Hindlimb muscle (tissue), 1 donor: ENCODE measurements at places on chromosomes 7 and 10. TPM values are rescaled to one million over a fixed set of nuclear protein-coding genes. Genes with fewer than 3 reads are reported as not detected.
A peak's percentile ranks its signal among the peaks of the same experiment; 100 is the strongest.

Gene HERC4
- 31.9 TPM for polyA plus RNA-seq

Gene CFAP58
- 0.28 TPM for polyA plus RNA-seq

Gene PRKAR2B
- polyA plus RNA-seq, result 6.4 TPM

Gene HOXA1
- 0.50 TPM for polyA plus RNA-seq

Gene NEUROD6
- not detected for polyA plus RNA-seq

Gene SDK1
- 3.6 TPM for polyA plus RNA-seq

Gene IMMP2L
- 18.4 TPM for polyA plus RNA-seq

DNA sequence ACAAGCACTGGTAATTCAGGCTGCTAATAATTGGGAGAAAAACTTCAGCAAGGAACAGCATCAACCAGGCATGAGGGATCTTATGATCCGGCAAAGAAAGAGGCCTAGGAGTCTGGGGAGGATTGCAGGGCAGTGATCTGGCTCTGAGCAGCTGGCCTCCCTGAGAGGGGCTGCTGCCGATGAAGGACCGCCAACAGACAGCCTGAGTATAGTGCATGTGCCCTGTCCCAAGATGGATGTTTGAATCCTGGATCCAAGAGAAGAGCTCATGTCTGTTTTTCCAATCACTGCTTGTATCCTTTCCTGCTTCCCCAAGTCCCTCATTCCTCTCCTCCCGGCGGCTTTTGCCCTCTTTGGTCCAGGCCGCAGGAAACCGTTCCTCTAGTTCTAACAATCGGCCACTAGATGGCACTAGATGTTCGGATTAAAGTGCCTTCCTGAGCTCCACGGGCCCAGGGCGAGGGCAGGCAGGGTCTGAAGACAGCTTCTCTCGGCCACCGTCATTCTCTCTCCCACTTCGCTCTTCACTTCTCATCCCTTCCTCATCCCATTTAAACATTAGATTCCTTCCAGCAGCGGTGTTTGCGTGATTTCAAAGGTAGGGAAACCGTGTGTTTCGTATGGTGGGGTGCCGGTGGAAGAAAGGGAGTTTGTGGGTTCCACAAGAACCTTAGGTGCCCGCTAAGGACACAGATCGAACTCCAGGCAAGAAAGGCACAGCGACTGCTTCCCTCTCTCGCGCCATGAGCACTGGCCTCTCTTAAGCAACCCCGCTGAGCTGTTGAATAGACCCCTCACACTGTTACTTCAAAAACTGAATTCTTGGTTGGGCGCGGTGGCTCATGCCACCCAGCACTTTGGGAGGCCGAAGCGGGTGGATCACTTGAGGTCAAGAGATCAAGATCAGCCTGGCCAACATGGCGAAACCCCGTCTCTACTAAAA is 82.4 kb downstream of the ADCYAP1R1 start:
- peak; percentile 76 for DNase-seq

DNA sequence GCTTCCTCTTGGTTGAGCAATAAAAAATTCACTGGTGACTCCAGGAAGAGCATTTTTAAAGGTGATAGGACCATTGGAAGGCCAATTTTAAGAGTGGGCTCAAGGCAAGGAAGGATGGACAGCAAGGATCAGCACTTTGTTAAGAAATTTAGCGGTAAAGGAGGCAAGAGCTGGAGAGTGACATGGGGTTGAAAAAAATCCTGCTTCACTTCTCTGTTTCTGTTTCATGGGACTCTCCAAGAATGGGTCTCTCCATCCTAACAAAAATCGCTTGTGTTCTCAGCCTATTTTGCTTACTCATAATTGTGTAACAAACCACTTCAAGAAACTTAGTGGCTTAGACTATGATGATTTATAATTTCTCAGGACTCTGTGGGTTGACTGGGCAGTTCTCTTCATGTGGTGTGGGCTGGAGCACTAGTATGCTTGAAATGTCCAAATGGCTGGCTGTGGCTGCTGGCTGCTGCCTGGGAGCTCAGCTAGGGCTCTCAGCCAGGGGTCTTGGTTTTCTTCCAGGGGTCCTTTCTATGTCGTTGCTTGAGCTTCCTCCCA is 59.8 kb upstream of the ZNRF2 start:
- no peak for DNase-seq

DNA sequence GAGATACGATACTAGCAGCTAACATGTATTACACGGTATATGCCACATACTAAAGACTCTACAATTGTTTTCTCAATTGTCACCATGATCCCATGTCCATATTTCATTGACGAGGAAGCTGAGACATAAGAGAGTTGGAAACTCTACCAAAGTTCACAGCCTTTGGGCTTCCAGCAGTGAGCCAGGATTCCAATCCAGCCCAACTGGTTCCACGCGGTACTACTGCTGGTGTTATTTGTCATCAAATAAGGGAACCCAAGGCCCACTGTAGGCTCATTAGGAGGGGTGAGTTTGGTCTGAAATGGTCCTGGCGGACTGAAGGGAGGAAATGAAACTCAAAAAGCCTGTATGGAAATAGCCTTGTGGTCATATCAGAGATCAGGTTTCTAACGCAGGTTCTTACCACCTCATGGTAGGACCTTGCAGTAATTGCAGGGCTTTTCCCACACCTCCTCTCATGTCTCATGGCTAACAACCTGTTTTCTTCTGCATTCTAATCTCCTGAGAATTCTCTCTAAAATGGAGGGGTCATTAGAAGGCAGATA is 814.6 kb downstream of the LRMDA start:
- DNase-seq, result no peak

GRCh38 chr10:8075282-8076260 is 21.1 kb downstream of the GATA3 start:
- no peak for DNase-seq

DNA sequence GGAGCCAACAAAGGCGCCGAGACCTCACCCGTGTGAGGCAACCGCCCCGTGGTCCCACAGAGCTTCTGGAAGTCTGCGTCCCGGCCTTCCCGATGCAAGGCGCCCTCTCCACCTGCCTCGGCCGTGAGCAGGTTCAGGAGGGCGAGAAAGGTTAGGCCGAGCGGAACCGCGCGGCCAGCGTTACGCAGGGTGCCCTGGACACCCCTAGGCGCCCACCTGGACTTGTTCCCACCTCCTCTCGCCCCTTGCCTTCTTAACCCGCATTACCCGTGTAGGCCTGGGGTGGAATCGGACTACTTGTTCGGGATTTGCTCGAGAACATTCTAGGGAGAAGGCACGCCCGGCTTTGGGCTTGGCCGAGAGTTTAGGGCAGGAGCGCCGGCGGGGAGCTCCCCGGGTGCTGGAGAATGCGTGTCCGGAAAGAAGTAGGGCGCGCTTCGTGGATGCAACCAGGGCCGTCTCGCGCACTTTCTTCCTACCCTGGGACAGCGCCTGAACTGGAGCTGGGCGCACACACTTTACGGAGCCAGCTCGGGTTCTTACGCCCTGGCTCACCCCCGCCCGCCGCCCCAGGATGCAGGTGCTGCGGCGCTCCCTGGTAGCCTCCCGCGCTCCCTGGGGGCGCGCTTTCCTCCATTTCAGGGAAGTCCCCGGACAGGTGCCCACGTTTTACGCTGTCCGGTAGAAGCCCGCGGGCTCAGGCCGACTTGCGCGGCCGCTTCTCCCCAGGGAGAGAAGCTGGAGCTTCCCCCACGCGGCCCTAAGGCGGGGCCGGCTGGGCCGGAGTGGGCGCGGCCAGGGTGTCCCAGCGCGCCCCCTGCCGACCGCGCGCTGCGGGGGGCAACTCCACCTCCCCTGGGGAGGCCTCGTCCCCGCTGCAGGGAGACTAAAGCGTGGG is 74.5 kb downstream of the INSIG1 start:
- DNase-seq, result no peak

DNA sequence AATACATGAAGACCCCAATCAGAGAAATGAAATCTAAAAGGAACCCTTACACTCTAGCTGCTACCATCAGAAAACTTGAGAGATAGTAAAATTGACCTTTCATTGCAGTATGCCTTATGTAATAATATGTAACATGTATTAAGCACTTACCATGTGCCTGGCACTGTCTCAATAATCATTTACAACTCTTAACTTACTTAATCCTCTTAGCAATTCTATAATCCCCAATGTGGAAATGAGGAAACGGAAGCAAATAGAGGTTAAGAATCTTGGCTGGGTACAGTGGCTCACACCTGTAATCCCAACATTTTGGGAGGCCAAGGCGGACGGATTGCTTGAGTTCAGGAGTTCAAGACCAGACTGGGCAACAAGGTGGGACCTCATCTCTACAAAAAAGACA is 29.8 kb upstream of the FHIP2A start:
- DNase-seq, result no peak

DNA sequence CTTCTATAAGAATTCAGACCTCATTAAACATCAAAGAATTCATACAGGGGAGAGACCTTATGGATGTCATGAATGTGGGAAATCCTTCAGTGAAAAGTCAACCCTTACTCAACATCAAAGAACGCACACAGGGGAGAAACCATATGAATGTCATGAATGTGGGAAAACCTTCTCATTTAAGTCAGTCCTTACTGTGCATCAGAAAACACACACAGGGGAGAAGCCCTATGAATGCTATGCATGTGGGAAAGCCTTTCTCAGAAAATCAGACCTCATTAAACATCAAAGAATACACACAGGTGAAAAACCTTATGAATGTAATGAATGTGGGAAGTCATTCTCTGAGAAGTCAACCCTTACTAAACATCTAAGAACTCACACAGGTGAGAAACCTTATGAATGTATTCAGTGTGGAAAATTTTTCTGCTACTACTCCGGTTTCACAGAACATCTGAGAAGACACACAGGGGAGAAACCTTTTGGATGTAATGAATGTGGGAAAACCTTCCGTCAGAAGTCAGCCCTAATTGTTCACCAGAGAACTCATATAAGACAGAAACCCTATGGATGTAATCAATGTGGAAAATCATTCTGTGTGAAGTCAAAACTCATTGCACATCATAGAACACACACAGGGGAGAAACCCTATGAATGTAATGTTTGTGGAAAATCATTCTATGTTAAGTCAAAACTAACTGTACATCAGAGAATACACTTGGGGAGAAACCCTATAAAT is 24.1 kb downstream of the ZNF37A start:
- no peak for DNase-seq

GRCh38 chr7:51456431-51457060 is 139.9 kb upstream of the COBL start:
- DNase-seq, result no peak

- DNase-seq, result no peak
These were observed 7.1 kb upstream of the UNCX start for GRCh38 chr7:1225441-1226185.

DNA sequence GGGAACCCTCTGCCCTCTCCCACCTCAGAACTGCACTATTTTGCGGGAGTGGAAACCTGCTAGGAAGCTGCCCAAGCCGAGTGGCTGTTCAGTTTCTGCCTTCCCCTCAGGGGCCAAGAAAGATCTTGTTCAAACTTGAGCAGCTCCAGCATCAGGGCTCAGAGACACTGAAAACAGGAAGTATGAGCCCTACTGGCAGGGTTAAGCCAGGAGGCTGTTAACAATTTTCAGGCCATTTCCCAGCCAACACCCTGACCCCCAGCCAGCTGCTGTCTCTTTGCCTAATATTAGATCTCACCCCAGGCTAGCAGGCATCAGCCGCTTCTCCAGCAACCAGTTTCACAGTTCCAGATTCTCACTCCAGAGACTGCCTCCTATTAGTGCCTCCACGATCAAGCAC is 9.2 kb downstream of the PLAU start:
- no peak for DNase-seq

- DNase-seq, result no peak
These were observed 41.4 kb downstream of the SYPL1 start for GRCh38 chr7:106070567-106071254.

DNA sequence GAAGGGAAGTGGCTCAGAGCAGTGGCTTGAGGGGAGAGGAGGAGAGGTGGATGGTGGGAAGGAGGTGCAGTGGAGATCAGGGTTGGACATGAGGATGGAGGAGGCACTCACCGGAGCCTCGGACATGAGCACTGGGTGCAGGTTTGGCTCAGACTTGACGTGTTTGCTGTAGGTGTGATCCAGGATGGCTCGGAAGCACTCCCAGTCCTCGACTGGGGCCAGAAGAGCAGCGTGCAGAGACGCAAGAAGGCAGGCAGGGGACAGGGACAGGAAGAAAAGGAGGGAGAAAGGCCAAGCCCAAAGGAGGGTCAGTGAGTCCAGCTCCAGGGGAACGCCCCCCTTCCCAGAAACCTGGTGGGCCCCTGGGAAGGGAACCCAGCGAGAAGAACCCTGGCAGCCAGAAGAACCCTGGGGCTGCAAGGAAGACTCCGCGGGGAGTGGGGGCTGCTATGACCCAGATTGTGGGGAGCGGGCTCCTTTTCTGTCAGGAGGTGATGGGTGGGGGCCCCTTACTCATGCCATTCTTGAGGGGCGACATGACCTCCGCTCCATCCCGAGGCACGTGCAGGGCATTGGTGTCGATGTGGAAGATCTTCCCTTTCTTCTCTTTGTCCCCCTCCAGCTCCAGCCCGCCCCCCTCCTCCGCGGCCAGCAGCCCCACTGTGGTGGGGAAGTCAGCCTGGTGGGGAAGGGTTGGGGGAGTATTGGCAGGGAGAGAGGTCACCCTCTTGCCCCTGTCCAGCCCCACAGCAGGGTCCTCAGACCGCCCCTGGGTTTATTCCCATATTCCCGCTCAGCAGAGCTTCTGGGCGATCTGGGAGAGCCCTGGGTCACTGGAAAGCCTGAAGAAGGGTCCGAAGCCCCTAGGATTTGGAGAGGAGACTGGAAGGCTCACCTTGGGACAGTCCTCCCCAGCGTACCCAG is 1.1 kb downstream of the ACTL6B start:
- DNase-seq, result no peak

GRCh38 chr7:50621973-50622490 is 56.8 kb upstream of the DDC start:
- DNase-seq, result no peak

DNA sequence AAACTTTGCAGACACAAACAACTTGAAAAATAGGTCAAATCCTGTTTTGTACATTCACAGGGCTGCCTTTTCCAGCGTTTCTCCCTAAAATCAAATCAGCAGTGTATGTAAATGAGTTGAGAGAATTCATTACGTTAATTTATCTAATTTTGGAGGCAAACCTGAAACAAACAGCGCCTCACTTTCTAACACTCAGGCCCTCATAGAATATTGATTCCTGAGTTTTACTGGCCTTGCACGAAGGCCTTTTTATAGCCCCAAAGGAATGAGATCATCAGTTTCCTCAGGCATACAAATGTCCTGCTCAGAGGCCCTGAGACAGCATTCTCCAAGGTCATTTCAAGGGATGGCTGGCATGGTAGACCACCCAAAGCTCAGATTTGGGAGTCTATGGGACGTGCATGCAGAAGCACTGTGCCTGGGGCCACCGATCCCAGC is 131.7 kb upstream of the CHST15 start:
- DNase-seq, result no peak
